ENCODE measurements at places on chromosomes 3 and 15.
A peak's percentile ranks its signal among the peaks of the same experiment; 100 is the strongest.

DNA sequence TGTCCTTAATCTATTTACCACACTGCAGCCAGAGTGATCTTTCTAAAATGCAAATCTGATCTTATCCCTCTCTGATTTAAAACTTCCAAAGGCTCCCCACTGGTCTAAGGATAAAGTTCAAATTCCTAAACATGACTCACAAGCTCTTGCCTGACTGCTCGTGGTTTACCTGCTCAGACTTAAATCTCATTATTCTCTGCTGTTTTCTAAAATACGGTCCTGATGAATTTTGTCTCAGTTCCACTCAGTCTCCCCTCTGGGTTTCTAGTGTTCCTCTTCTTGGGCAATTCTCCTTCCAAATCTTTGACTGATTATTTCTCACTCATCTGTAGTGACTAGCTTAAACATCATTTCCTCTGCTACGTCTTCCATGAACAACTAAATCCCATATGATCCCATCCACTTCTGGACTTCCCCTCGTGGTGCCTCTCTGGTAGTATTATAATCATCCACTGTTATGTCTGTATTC, 108.3 kb downstream of the P3H2 start:
- no peak for DNase-seq

DNA sequence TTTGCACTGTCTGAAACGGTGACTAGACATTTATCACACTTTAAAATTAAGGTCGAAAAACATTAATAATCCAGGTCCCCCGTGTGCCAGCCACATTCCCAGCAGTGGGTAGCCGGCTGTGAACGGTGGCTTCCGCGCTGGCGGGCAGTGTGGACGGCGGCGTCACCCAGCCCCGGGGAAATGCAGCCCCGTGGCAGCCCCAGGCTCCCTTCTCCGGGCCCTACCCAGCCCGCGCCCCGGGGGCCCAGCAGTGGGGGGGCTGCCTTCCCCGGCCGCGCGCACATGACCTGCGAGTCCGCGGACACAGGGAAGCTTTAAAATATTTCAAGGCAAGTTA, 25.3 kb downstream of the GABRA5 start:
- no peak for DNase-seq

DNA sequence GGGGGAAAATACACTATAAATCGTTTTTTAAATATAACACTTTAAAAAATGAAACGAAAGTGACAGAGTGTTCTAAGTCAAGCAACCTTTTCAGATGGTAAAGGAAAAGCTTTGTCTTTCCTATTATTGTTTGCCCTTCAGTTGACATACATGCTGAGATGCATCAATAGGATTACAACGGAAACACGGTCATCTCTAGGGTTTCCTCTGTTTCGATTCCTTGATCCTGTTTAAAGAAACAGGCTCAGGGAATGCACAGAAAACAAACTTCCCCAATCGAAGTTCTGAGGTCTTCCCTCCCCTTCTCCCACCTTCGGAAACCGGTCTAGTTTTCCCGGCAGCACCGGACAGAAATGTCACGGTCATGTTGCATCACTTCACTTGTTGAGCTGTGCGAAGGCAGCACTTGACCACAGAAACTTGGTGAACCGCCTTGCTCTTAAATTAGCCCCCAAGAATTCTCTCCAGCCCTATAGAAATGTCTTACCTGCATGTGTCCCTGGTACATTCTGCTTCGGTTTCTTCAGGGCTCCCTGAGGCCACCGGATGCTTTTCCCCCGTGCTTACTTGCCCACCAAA, 556 bp downstream of the PEX5L start:
- DNase-seq = no peak

DNA sequence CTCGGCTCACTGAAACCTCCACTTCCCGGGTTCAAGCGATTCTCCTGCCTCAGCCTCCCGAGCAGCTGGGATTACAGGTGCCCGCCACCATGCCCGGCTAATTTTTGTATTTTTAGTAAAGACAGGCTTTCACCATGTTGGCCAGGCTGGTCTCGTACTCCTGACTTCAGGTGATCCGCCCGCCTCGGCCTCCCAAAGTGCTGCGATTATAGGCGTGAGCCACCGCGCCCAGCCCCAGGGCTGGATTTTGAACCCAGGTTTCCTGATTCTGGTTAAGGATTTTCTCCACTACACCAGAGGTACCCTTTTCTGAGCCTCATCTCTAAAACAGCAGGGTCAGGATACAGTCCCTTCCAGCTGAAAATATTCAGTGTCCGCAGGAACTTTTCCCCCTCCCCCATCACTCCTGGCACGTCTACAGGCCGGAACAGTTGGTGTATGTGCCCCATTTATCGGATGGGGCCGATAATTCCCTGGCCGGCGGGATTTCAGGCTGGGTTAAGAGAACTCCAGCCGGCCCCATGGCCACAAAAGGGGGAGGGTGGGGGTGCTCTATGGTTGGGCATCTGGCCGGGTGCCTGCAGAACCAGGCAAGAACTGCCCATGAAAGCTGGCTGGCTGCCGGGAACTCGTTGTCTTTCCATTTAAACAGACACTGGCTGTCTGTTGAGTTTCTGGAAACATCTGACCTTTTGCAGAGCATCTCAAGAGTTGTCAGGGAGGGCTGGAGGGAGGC, 26.8 kb upstream of the SEMA4B start:
- DNase-seq = peak; percentile 64

GRCh38 chr3:197224034-197224444, 74.4 kb downstream of the DLG1 start:
- DNase-seq = peak; percentile 69

- no peak for DNase-seq
These were observed 87.0 kb downstream of the TMEM266 start for GRCh38 chr15:76146812-76147211.
